ENCODE measurements at places on chromosomes 7 and 10.

GRCh38 chr10:58348571-58349033 is 13.8 kb downstream of the UBE2D1 start:
- DNase-seq = no peak

DNA sequence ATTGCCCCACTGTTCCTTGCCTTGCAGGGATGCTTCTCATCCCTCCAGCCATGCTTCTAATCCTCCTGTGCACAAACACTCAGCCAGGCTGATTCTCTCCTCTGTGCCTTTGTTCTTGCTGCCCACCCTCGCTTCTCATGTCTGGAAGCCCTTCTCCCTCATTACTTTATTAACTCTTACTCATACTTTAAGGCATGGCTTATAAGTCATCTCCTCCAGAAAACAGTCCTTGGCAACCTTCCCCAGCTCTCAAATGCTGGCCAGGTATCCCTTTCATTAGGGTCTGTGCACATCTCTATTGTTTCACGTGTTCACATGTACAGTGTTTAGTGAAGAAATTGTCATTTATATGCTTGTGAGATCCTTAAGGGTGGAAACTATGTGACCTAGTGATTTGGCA is 62.9 kb downstream of the ITGB8 start:
- DNase-seq = no peak

- DNase-seq = no peak
Measured at GRCh38 chr7:128497405-128497804, 20.9 kb downstream of the METTL2B start.

GRCh38 chr10:102635377-102635776 is 8.9 kb upstream of the TRIM8 start:
- DNase-seq = peak; percentile 70

- DNase-seq = no peak
Measured at GRCh38 chr10:278707-279106, 143.5 kb downstream of the ZMYND11 start.

DNA sequence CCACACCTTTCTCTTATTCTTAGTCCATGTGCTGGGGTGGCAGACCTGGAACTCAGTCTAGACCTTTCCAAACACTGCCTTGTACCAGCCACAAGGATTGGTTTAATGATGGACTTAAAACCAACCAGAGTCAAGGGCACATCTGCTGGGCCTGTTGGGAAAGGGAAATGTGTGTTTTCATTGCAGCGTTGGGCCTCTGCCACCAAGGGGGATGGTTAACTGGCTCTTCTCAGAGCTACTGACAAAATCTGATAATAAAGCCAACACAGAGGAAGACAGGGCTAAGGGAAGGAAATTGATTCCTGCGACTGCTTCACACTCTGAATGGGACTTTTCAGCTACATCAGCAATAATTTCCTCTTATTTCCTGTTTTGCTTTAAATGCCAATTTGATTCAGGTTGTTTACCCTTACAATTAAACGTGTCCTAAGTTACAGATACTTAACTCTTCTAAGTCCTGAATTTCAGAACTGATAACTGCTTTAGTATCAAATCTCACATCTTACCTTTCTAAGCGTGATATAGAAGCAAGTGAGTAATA is 68.4 kb upstream of the MALRD1 start:
- no peak for DNase-seq

DNA sequence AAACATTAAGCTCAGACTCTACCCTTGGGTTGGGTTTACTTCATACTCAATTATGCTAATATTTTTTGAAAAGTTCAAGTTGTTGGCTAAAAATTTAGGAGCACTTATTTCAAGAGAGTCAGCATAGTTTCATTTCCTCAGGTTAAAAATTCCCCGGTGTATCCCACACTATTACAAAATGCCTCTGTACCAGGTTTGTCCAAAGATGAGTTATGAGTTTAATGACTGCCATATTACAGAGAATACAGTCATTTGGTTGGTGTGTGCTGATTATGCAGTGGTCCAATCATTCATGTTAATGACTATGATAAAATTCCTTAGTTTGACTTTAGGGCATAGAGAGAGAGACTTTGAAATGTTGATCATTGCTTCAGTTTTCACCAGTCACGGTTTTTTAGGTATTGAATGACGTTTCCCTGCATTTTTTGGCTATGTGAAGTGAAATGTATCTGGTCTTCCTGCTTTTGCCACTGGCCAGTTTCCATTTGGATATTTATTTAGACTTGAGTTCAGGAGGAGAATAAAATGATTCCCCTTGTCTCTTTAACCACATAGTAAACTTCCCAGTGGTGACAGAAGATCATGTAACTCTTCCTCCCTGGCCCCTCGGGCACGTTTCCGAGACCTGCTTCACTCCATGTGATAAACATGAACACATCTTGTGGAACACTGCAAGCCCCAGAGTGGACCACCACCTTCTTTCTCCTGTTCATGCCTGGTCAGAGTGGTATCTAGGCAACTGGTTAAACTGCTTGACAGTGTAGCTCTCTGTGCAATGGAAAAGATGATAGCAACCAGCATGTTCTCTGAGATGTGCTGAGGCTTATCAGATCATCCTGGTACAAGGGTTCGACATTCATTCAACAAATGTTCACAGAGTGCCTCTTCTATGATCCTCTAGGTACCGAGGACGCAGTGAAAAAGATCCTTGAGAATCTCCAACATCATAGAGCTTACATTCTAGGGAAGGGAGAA is 153.6 kb downstream of the CACNB2 start:
- no peak for DNase-seq

- no peak for DNase-seq
Measured at GRCh38 chr7:24024276-24025068, 259.5 kb upstream of the NPY start.

DNA sequence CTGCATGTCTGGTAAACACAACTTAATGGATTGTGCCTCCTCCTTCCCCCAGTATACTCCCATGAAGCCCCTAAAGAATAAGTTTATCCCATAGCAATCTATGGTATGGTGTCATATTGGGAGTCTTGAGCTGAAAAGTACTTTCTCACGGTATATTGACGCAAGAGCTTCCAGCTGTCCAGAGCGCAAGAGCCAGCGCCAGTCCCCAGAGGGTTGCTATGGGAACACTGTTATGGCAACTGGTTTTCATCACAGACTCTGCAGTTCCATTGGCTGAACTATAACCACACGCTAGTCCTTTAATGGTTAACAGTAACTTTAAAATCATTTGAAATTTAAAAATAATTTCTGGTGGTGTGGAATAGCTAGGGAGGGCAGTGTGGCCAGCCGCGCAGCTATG is 46.9 kb downstream of the PRPF18 start:
- no peak for DNase-seq

DNA sequence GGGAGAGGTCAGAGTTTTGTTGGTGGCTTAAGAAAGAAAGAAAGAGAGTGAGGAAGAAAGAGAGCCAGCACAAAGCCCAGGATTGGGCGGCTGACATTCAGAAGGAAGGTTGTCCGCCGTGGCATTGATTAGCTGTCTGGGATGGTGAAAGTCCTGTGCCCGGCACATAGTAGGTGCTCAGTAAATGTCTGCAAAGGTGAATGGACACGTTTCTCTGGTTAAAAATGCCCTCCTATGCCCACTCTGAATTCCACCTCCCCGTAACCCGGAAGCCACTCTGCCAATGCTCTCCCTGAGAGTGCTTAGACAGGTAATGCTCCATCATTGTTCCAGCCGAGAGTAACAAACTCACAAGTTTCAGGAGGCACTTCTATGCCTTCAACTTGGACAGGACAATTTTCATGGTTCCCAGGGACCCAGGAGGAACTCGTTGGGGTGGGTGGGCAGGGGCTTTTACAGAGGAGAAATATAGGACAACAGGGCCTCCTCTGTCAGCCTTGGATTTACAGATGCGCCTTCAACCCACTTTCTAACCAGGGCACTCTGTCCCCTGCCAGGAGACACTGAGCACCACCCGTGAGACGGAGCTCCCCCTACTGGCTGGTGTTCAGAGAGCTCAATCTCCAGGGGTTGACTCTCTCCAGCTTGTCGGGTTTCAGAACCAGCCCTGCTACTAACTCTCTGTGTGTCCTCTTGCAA is 411.5 kb upstream of the ZMIZ1 start:
- peak; percentile 76 for DNase-seq

- DNase-seq = no peak
Measured at GRCh38 chr10:24406809-24407483, 198.0 kb downstream of the KIAA1217 start.

GRCh38 chr7:149635561-149636329 is 137.6 kb downstream of the ZNF467 start:
- DNase-seq = peak; percentile 10

DNA sequence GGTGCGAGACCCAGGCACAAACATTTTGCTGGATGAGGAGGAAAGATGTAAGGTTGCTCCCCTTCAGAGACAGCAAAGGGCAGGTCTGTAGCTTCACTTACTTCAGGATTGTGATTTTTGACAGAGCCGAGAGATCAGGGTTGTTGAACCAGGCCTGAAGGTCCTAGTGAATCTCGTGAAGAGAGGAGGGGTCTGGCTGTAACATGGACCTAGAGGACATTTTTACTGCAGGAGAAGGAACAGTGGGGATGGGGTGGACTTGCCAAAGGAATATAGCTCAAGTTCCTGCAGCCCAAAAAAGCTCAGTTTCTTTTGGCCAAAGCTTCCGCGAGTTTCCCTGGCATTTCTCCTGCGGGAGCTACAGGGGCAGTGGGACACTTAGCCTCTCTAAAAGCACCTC is 976 bp upstream of the EGFR start:
- no peak for DNase-seq

GRCh38 chr10:115044891-115045290 is 48.3 kb upstream of the ATRNL1 start:
- DNase-seq = no peak

DNA sequence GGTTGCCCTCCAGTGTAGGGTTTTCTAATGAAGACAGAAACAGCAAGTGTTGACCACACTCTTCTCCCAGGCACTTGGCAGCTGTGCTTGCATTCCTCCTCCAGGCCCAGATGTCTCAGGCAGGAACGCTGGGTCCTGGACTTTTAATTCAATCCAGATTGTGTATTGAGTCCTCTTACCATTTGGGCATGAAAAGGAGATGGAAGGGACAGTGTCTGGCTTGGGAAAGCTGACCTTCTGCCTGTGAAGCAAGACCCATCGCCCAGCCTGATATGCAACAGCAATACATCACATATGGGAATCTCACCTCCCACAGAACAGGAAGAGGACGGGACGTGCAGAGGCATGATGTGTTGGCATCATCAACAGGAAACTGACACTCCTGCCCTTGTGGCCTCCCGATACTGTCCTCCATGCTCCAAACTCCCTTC is 174.4 kb upstream of the LYZL2 start:
- DNase-seq = no peak

DNA sequence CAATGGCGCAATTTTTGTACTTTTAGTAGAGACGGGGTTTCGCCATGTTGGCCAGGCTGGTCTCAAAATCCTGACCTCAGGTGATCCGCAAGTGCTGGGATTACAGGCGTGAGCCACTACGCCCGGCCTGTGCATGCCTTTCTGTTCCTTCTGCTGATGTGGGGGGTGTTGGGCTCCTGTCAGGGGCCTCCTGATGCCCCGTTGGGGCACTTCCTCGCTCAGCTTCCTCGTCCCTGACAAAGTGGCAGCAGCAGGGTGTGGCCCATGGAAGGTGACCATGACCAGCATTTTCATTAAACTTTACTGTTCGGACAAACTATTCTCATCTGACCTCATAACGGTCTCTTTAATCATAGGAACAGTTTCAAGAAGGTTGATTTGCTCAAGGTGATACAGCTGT is 69.4 kb downstream of the TBXAS1 start:
- DNase-seq = no peak

- DNase-seq = no peak
Measured at GRCh38 chr7:142894985-142895593, 9.5 kb upstream of the TRPV6 start.

DNA sequence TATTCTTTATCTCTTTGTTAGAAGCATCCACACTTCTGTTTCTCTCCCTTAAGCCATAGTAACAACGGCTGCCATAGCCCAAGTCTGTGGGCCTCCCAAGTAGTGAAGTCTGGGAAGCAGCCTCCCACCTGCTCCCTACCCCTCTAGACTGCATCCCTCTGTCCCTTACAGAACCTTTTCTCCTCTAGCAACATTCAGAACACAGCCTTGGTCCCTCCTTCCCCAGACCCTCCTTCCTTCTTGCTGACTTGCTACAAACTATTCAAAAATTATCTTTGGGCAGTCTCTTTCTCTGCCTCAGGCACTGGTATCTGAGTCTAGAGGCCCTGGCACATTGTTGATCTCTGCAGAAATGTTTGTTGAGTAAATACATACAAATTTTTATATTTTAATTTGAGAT is 2.3 kb upstream of the NYAP1 start:
- DNase-seq = no peak

- no peak for DNase-seq
Measured at GRCh38 chr10:68506411-68506810, 20.9 kb downstream of the SLC25A16 start.

DNA sequence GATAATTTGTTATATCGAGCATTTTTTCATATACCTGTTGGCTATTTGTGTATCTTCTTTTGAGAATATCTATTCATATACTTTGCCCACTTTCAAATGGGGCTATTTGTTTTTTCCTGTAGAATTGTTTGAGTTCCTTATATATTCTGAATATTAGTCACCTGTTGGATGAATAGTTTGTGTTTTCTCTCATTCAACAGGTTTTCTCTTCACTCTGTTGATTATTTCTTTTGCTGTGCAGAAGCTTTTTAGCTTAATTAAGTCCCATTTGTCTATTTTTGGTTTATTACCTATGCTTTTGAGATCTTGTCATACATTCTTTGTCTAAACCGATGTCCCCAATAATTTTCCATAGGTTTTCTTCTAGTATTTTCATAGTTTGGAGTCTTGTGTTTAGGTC is 65.3 kb downstream of the VTI1A start:
- no peak for DNase-seq

DNA sequence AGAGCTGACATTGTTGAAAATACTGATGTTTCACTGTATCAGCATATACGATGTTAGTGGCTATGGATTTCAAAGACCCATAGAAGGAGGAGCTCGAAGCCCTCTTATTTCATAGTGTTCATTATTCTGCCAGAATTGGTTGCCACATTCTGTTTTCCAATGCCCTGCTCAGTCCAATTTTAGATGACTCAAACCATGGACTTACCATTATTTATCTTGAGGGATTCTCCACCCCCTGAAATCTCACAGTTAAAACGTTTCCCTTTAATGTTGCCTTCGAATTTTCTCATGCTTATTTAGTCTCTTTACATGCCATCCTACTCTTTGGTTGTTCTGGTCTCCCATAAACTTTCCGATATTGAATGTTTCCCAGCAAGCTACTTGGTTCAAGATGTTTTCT is 264.5 kb downstream of the HDAC9 start:
- no peak for DNase-seq

DNA sequence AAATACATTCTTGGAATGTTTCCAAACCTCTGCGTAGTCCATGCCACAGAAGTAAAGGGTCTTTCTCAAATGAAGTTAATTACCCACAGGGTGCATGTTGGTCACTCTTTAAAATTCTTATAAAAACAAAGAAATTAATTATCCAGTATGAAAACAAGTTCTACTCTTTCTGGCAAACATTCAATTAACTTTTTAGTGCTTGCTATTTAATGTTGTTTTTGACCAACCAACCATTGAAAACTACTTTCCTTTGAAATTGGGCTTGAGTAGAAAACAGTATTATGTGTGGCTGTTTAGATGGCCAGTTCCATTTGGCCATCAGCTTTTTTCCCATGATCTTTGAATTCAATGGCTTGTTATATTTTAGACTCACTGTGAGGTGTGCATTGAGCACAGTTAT is 83.0 kb downstream of the TAF3 start:
- DNase-seq = no peak
